Hepatocyte (in vitro differentiated cells): ENCODE measurements at places on chromosomes 6 and 20. TPM values are rescaled to one million over a fixed set of nuclear protein-coding genes. Genes with fewer than 3 reads are reported as not detected.
A peak's percentile ranks its signal among the peaks of the same experiment; 100 is the strongest.

SLC16A10 gene
- polyA plus RNA-seq, result 17.4 and 19.9 TPM in 2 replicates

CEP250 gene
- polyA plus RNA-seq, result 18.5 and 23.4 TPM in 2 replicates

BMP2 gene
- 54.9 and 64.6 TPM in 2 replicates for polyA plus RNA-seq

DNA sequence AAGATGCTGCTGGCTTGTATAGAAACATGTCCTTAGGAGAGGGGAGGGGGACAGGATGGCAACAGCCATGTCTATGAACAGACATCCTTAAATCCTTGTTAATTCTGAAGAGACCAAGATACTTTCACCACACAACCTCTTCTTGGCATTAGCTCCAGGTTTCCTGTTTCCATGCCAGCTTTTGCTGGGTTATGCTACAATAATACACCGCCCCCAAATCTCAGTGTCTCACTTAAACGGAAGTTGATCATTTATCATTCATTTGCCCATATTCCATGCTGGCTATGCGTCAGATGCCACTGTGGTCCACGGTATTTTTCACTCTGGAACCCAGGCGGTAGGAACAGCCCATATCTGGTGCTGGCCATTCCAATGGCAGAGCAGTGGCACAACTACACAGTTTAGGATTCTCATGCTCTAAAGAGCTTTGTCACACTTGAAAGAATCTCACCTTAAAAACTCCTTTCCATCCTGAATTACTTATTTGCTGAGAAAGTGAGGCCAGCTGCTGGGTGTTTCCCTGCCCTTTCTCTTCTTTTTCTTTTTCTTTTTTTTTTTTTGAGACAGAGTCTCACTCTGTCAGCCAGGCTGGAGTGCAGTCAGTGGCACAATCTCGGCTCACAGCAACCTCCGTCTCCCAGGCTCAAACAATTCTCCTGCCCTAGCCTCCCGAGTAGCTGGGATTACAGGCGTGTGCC, 3.7 kb upstream of the RNASET2 start:
- DNase-seq, result no peak

- DNase-seq, result peak; percentile 33
These were observed 103.8 kb upstream of the BEND6 start for GRCh38 chr6:56851074-56851473.
